Panc1 (cell line): ENCODE measurements at places on chromosomes 7 and 10. TPM values are rescaled to one million over a fixed set of nuclear protein-coding genes. Genes with fewer than 3 reads are reported as not detected.

DNA sequence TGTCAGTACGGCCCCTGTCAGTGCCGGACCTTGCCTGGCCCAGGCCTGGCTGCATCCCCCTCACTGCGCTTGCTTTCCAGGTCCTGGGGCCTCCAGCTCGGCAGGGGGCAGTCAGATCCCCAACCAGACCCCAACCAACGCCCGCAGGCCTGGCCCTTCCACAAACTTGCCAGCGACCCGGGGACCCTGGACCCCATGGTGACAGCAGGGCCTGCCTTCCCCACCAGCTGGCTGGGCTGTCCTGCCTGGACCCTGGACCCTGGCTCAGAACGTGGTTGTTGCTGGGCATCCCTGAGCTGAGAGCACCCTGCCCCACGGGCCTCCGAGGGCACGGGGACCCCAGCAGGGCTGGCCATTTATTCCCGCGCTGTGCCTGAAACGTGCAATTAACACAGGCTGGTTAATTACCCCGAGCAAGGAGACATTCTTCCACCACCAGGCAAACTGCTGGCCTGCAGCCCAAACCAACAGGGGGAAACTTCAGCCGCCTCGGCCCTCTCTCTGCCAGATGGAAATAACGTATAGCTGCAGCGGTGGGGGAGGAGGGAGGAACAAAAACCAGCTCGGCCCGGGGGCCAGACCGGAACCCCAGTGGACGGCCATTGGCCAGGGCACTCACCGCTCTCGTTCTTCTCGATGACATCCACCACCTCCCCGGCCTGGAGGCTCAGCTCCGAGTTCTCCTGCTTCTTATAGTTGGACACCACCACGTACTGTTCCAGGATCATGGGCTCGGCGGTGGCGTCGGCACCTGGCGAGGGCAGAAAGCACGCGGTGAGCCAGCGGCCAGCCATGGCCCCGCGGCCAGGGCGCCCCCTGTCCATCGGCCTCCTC is 167.1 kb downstream of the NEURL1 start:
- no peaks in the 10 kb centered on the region for H3K27me3 ChIP-seq
- DNase-seq = no peak
- no peaks in the 10 kb centered on the region for H3K36me3 ChIP-seq
- peak overlapping the region; percentile 61 for H3K4me3 ChIP-seq

DNA sequence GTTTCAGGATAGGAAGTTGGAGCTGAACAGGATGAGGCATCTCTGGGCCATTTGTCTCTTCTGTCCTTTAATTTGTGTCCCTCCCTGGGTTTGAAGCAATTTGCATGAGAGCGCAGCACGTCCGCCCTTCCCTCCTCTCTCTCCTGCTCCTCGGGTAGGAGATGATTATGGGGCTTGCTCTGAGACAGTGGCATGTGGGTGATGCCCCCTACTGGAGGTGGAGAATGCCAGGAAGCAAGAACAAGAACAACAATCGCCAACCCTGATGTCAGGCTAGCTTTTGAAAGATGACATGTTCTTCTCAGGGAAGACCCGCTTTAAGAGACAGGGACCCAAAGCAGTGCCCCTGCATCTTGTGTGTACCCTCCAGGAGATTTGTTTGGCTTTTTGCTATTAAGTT is 63.9 kb upstream of the LOXL4 start:
- no peak for DNase-seq
- H3K27ac ChIP-seq = no peak overlapping the region
- peaks cover 13% of the 10 kb centered on the region for H3K4me1 ChIP-seq

The ABCC2 gene
- 6.5 TPM for total RNA-seq

GRCh38 chr7:69963393-69963792 is 365.1 kb downstream of the AUTS2 start:
- H3K27ac ChIP-seq = no peak overlapping the region
- no peaks in the 10 kb centered on the region for H3K36me3 ChIP-seq
- DNase-seq = no peak
- no peak overlapping the region for H3K4me3 ChIP-seq

GRCh38 chr10:19920075-19920726 is 104.0 kb downstream of the PLXDC2 start:
- no peaks in the 10 kb centered on the region for H3K4me1 ChIP-seq
- no peaks in the 10 kb centered on the region for H3K36me3 ChIP-seq
- no peak overlapping the region for H3K4me3 ChIP-seq
- H3K27ac ChIP-seq = no peak overlapping the region
- DNase-seq = no peak
